ENCODE measurements at places on chromosomes 7 and 10.

DNA sequence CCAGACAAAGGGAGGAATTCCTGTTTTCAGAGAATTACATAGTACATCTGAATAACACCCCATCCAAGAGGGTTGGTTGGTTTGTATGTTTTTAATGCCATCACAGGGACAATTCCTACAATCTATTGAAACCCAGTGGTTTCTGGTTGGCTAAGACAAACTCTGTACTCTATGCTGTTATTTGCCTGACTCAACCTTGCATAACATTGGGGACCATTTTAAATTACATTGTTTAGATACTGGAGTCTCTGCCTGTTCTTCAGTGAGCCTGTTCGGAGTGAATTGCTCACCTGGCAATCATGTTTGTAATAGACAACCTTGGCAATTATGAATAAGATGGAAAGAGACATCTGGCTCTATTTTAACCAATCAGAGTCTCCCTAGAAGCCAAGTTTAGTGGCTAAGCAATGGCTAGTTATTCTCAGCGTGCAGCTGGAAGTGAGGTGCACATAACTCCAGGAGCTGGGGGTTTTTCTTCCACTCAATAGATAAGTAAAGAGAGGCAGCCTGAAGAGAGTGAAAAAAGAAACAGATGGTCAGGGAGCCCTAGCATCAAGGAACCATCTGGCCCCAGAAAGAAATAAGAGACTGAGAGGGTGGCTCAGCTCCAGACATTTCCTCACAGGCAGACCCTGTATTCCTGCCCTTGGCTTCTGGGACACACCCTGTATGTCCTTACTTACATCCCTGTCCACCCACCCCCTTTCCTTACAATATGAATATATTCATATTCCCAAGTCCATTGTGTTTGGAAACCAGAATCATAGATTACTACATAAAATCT is 21.2 kb upstream of the SLC35G1 start:
- no peak for DNase-seq

- DNase-seq, result no peak
Observed at GRCh38 chr7:139647814-139648390, 124.4 kb downstream of the CLEC2L start.

GRCh38 chr7:140192620-140193019 is 15.8 kb upstream of the KDM7A start:
- DNase-seq, result no peak

GRCh38 chr10:102450124-102450373 is 1.3 kb downstream of the C10orf95 start:
- DNase-seq, result no peak

- no peak for DNase-seq
Observed at GRCh38 chr10:74987339-74988053, 124.0 kb upstream of the SAMD8 start.

- DNase-seq, result no peak
Observed at GRCh38 chr7:121081327-121081936, 92.9 kb downstream of the CPED1 start.

DNA sequence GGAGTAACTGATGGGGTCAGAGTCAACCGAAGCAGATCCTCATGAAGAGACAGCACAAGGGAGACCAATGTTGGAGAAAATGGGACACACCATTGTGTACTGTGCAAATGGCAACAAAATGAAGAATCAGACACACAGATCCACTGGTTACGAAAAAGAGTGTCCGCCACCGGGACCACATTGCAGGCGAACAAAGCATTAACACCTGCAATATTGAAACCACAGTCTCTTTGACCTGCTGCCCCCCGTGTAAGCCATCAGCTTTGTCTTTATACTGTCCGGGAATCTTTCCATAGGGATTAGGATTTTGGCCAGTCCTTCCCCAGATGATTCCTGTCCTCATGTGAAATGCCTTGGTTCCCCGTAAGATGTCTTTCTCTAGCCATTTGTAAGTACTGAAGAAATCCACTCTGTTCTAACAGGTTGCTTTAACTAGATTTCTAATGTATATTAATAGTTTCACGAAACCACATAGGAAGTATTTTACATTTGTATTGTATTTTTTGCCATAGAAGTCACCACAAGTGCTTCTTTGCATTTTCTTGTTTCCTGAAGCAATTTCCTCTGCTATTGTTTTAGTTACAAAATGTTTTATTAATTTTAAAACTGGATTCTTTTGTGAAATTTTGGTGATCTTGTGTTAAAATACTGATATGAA is 140.8 kb upstream of the NFE2L3 start:
- DNase-seq, result no peak

DNA sequence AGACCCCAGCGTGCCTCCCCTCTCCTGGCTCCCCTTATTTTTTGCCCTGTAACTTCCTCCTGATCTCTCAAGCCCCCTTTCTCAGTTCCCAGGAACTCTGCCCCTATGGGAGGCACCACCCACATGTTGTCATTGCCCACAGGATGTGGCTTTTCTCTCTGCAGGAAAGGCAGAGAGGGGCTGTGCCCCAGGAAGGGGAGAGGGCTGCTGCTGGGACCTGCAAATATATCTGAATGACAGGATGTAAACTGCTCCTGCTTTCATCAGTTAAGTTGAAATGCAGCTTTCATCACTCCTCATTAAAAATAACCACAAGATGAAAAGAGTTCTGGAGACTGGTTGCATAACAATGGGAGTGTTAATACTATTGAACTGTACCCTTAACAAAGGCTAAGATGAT is 103.3 kb downstream of the CLEC2L start:
- DNase-seq, result peak; percentile 67

DNA sequence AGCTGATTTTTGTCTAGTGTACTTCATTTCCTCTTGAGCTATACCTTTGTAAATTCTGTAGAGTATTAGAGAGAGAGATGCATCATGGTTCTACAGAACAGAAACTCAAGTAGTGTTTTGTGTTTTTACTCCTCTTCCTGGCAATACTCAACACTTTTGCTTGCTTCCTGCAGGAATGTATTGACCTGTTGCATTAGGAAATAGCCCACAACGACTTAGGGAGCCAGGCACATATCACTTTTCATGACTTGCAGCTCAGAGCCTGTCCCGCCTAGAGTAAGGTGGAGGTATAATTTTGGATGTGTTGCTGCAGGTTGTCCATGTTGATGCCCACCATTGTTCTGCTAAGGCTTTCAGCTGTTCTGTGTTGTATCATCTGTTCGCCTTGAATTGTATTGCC is 216.3 kb downstream of the SDK1 start:
- DNase-seq, result no peak

DNA sequence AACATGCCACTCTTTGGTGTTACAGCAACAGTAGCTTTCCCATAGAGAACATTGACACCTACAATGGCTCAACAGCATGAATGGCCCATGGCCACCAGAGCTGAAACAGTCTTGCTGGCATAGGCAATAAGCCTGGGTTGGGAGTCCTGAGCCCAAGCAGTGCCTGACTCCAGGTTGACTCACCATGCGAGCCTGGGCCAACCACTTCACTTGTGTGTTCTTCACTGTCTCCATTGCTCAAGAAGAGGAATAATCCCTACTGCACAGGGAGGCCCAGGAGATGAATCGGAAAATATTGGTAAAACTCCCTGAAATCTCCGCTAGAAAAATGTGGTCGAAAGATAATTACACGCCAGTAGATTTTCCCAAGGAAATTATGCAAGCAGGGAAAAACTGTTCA is 89.2 kb upstream of the INHBA start:
- DNase-seq, result no peak

DNA sequence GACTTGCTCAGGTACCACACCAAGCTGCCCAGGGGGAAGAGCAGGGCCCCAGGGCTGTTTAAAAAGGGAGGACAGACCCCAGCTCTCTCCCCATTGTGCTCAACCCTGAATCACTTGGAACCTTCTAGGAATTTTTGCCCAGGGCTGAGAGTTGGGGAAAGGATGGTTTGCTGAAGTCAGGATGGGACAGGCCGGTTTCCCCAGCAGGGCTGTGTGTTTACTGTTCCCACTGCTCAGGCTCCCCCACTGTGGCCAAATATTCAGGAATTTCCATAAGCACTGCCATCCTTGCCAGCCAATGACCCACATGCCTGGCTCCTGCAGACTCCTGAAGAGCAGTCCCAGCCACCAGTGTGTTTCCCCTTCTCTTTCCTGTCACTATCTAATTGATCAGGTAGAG is 120.7 kb downstream of the WDFY4 start:
- DNase-seq, result no peak

DNA sequence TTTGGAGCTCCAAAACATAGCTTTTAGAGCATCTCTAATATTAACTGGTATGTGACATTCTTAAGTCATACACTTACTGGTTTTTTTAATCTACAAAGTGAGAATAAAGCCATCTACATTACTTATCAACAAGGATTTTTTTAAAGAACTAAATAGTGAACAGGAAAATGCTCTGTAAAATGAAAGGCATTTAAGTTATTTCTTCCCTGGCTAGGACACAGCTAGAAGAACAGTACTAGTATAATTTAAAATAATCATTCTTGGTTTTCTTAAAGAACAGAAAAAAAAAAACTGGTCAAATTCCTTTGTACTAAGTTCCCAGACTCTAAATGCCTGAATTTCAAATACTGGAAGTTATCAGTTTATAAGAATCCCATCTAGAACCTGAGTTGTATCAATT is 139.5 kb downstream of the SRPK2 start:
- no peak for DNase-seq

DNA sequence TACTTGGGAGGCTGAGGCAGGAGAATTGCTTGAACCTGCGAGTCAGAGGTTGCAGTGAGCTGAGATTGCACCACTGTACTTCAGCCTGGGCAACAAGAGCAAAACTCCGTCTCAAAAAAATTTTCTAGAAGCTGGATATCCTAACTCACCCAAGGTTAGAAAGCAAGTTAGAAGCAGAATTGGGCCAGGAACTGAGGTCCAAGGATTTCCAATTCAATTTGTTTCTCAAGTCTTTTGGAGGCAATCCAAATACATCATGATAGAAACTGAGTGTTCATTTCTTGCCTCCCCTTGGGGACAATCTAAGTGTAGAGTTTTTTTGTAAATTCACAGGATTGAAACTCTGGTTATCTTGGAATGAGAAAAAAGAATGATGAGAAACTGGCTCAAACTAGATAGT is 45.5 kb downstream of the LAMB1 start:
- DNase-seq, result no peak

GRCh38 chr10:7525314-7526016 is 114.6 kb upstream of the SFMBT2 start:
- peak; percentile 86 for DNase-seq

DNA sequence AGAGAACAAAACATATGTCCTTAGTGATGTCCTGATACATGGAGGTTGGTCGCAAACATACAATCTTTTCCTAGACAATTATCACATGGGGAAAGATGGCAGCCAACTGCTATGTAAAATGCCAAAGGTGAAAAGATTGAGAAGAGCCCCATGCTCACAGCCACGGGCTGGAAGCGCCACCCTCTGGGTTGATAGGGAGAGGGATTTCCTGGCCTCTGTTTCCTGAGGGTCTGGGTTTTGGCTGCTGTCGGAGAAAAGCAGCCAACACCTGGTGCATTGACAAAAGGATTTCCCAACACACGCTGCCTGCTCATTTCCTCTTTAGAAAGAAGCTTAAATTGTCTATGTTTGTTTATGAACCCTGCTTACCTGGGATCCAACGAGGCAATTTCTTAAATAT is 43.8 kb downstream of the ITIH5 start:
- no peak for DNase-seq

DNA sequence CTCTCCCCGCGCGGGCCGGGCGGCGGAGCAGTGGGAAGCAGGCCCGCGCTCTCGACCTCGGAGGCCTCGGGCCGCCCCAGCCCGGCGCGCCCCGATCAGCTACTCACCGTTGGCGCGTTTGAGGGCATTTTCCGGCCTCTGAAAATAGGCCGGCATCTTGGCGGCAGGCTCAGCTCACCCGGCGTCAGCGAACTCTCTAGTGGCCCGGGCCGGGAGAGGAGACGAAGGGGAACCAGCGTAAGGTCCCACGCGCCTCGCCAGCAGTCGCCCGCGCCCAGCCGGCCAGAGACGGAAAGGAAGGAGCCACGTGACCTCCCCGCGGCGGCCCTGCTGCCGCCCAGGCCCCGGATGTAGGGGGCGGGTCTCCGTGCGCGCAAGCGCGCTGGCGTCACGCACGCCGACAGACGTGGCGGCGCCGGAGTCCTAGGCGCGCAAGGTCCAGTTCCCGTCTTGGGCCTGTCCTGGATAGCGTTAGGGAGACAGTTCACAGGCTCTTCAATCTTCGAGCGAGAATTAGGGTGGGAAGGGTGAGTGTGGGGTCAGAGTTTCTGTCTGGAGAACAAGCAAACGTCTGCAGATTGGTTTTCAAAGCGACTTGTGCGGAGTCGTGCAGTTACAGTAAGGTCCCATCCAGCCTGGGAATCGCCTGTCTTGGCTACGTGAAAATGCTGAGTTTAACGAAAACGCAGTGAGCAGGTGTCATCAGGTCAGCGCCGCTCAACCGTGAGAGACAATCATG is at the start of gene EIF3A:
EIF3A (minus strand) TSS at position 297 of the 739 bp plus-strand sequence; CDS start at position 156, 141 bp downstream.
- DNase-seq, result peak; percentile 88

DNA sequence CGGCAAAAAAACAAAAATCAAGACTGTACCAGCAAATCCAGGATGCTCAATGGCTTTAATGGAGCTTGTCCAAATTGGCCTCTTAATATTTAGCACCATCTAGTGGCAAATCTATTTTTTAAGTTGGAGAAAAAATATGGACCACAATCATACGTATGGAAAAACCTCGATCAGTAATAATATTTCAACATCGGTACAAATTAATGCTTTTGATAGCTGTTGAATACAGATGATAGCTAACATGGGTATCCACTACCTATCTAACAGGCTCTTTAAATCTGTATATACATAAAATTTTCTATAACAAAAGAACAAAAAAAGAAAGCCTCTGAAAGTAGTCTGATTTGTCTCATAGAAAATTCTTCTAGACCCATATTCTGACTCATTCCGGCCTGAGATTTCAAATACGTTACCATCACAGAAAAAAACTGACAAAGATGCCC is 29.2 kb downstream of the COA1 start:
- peak; percentile 56 for DNase-seq

DNA sequence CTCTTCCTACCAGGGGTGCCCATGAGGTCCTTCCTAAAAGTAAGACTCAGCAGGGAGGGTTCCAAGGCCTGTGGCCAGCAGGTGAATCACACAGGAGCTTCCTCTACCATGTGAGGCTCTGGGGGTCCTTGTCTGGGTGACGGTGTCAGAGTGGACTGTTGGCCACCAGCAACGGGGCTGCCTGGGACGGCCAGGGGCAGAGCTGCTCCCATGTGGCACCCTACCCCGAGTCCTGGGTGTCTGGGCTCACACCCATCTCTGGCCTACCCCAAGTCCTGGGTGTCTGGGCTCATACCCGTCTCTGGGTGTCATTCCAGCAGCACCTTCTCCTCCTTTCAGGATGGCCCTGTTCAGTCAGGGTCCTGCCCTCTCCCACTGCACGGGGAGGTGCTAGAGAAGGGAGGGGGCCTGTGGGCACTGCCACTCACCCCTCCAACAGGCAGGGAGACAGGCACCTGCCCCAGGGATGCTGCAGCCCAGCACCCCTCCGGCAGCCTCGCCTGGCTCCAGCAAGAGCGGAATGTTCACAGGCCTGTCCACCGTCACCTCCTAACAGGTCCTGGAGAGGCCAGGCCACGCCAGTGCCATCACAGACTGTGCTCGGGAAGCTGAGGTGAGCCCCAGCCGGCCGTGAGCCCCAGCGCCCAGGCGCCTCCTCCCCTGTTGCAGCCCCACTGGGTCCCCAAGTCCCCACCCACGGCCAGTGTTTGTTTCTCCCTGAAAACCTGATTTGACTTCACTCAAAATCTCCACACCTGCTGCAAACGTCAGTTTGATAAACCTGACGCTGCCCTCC is 143.7 kb downstream of the PTPRN2 start:
- DNase-seq, result no peak

- no peak for DNase-seq
Observed at GRCh38 chr10:129032372-129033313, 434.4 kb upstream of the MGMT start.
